NCI-H1417 treated with DMSO at 0.1 percent for 48 hours (cell line): ENCODE measurements at places on chromosomes 11 and 22.

- no peak for DNase-seq
Observed at GRCh38 chr11:90134478-90135003, at the start of gene NAALAD2. Gene NAALAD2, plus strand, starts transcription at chr11:90134663. Its CDS starts 96 bp downstream, at chr11:90134759.

DNA sequence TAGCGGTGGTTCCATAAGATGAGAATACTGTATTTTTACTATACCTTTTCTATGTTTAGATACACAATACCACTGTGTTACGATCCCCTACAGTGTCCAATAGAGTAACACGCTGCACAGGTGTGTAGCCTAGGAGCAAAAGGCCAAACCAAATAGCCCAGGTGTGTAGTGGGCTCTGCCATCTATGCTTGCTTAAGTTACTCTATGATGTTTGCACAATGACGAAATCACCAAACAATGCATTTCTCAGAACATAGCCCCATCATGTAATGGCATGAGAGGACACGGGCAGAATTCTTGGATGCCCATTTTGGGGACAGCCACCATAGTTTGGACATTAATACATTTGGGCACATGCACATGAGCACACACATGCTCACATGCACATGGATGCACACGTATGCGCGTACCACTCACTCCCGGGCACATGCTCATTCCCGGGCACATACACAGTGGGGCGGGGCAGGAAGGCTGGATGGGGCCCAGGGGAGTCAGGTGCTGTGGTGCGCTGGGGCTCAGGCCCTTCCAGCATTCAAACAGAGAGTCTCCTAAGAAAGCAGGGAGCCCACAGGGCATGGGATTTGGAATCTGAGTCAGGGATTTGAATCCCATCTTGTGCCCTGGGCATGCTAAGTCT is 51.1 kb downstream of the RTN4R start:
- DNase-seq = no peak

DNA sequence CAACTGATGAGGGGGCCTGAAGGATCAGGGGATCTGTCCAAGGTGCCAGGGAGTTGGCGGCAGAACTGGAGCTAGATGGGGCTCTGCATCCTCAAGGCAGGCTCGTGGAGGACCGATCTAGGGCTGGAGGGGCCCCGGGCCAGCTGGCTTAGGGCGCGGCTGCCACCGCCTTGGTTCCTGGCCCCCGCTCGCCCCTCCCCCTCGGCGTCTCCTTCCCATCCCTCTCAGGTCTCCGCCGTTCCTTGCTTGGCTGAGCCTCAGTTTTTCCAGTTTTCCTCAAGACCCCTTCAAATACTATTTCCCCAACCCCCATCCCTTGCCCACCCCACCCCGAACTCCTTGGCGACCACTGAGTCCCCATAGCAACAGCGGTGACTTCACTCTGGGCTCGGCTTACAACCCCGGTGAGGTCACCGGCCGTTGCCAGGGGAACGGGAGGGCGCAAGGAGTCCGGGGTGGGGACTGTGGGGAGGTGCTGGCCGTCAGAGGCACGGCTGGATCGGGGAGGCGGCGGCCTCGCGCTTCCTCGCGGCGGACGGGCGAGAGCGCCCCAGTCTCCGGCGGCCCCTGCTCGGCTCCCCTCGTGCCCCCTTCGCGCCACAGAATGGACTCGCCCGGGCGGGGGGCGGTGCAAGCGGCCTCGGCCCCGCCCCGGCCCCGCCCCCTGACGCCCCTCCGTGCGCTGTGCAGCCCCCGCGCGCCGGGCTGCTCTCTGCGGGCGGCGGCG is 7.5 kb downstream of the FREY1 start:
- peak; percentile 35 for DNase-seq

GRCh38 chr11:28858076-28858475 is 749.9 kb downstream of the METTL15 start:
- DNase-seq = no peak

DNA sequence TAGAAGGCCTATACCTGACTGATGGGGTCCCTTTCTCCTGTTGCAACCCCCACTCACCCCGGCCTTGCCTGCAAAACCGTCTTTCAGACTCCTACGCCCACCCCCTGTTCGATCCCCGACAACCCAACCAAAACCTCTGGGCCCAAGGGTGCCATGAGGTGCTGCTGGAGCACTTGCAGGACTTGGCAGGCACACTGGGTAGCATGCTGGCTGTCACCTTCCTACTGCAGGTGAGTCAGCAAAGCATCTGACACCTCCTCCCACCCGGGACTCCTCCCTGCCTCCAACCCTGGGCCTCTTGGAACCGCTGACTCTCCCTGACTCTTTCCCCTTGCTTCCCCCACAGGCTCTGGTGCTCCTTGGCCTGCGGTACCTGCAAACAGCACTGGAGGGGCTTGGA is 1.2 kb downstream of the ROM1 start:
- DNase-seq = no peak

DNA sequence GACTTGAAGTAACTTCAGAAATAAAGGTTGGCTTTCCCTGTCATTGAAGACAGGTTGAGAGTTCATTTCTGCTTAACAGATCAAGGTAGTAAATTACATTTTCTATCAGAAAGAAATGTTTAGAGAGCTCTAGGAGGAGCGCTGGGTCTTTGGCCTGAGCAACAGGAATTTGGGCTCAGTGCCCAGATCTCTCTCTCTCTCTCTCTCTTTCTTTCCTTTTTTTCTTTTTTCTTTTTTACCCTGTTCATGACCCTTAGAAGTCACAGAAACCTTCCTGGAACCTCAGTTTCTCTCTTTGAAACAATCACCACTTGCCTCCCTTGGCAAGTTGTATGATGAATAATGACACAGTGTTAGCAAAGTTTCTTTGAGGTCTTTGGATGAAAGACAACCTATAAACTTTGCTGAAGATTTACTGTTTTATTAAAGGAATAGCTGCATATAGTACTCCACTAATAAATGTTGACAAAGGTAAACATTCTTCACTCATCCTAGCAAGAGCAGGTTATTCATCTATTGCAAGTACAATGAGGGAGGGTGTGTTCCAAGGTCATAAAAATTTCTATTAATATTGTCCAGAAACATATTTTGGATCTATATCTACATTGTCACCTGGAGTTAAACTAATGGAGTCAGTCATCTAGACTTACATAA is 35.5 kb upstream of the RASSF10 start:
- no peak for DNase-seq

- DNase-seq = no peak
Observed at GRCh38 chr22:23763579-23763945, 772 bp downstream of the C22orf15 start.
